ENCODE measurements at places on chromosomes 13 and 19. TPM values are rescaled to one million over a fixed set of nuclear protein-coding genes. Genes with fewer than 3 reads are reported as not detected.

Gene KIR3DL1
- not detected for total RNA-seq

Gene ZNF90
- 3.4 TPM for total RNA-seq

Gene PSG11
- total RNA-seq = not detected

GRCh38 chr13:98820744-98821371, 68.4 kb upstream of the SLC15A1 start:
- DNase-seq = no peak

GRCh38 chr13:50033725-50034124, 18.5 kb downstream of the KCNRG start:
- no peak for DNase-seq

- no peak for DNase-seq
Measured at GRCh38 chr13:98261165-98261702, 84.2 kb upstream of the RNF113B start.

DNA sequence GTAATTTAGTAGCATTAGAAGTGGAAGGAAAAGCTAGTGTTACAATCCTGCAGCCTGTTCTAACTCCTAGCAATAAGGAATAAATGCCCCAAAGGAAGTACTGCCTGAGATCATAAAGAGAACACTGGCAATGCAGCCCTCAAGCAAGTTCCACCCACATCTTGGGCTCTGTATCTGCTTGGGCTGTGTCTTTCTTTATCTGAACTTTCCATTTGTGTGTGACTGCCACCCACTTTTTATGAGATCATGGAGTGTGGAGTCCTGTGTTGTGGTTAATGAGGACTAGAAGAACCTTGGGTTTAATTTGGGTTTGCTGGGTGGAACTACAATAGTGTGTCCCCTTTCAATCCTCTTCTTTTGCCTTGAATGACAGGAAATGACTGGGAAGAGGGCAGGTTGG, 38.2 kb downstream of the RFXAP start:
- no peak for DNase-seq

- no peak for DNase-seq
Measured at GRCh38 chr19:1408300-1409203, 1.2 kb downstream of the DAZAP1 start.

All from left colon (tissue), 2 donors.